Liver (tissue), 10 donors: ENCODE measurements at places on chromosomes 5 and 9. TPM values are rescaled to one million over a fixed set of nuclear protein-coding genes. Genes with fewer than 3 reads are reported as not detected.

DNA sequence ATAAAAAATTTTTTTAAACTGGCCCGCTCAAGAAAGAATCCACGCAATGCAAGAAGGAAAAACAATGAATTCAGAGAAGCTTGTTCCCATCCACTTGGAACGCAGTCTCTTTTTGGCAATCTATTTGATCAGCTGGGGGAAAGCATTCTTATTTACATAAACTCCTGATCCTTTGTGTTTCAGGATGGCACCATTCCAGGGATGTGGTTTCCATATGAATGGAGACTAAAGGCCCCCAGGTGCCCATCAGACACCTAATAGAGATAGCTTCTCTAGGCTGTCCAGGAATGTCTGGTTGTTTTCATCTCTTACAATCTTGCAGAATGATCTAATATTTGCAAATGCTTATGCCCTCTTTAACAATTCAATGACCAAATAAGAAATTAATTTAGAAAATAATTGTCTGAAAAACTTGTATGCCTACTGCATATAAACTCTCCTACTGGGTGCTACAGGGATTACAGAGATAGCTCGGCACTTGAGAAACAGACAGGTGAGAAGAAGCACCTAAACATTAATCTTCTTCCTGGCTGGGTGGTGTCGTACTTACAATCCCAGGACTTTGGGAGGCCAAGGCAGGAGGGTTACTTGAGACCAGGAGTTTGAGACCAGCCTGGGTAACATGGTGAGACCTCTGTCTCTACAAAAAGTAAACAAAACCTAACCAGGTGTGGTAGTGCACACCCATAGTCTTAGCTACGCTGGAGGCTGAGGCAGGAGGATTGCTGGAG, 3.0 kb upstream of the RASGRF2 start:
- peaks cover 3% of the 10 kb centered on the region for H3K27me3 ChIP-seq
- no peaks in the 10 kb centered on the region for H3K36me3 ChIP-seq
- DNase-seq, result no peak

- H3K27me3 ChIP-seq, result no peaks in the 10 kb centered on the region
- H3K4me3 ChIP-seq, result no peak overlapping the region
- no peaks in the 10 kb centered on the region for H3K4me1 ChIP-seq
- DNase-seq, result no peak
- no peak overlapping the region for H3K27ac ChIP-seq
- H3K36me3 ChIP-seq, result peaks cover 2% of the 10 kb centered on the region
Observed at GRCh38 chr5:132342291-132343180, 27.0 kb upstream of the SLC22A5 start.

GRCh38 chr5:176793736-176794135, 16.6 kb upstream of the UNC5A start:
- no peaks in the 10 kb centered on the region for H3K27me3 ChIP-seq
- no peak overlapping the region for H3K27ac ChIP-seq
- DNase-seq, result no peak
- H3K4me3 ChIP-seq, result no peak overlapping the region
- no peaks in the 10 kb centered on the region for H3K36me3 ChIP-seq

DNA sequence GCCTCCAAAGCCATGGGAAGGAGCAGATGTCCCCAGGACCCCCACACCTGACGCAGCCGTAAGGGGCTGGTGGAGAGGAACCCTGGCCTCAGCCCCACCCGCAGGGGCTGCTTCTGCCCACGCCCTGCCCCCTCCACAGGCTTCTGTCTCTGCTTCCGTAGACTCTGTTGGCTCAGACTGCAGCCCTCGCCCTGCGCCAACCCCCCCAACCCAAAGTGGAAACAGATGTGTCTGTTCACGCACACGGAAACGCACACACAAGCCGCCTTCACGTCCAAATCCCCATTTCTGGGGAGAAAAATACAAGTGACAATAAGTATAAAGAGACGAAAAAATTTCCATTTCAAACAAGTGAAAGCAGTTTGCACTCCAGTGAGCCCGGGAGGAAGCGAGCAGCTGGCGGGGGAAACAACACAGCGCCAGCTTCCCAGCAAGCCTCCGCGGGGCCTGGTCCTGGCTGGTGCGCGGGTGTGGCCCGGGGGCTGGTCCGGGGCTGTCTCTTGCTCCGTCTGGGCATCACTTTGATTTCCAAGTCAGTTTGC, 32.6 kb upstream of the RXRA start:
- H3K4me3 ChIP-seq, result no peak overlapping the region
- H3K27ac ChIP-seq, result no peak overlapping the region
- H3K27me3 ChIP-seq, result no peaks in the 10 kb centered on the region
- no peaks in the 10 kb centered on the region for H3K36me3 ChIP-seq
- peaks cover 7% of the 10 kb centered on the region for H3K4me1 ChIP-seq

DNA sequence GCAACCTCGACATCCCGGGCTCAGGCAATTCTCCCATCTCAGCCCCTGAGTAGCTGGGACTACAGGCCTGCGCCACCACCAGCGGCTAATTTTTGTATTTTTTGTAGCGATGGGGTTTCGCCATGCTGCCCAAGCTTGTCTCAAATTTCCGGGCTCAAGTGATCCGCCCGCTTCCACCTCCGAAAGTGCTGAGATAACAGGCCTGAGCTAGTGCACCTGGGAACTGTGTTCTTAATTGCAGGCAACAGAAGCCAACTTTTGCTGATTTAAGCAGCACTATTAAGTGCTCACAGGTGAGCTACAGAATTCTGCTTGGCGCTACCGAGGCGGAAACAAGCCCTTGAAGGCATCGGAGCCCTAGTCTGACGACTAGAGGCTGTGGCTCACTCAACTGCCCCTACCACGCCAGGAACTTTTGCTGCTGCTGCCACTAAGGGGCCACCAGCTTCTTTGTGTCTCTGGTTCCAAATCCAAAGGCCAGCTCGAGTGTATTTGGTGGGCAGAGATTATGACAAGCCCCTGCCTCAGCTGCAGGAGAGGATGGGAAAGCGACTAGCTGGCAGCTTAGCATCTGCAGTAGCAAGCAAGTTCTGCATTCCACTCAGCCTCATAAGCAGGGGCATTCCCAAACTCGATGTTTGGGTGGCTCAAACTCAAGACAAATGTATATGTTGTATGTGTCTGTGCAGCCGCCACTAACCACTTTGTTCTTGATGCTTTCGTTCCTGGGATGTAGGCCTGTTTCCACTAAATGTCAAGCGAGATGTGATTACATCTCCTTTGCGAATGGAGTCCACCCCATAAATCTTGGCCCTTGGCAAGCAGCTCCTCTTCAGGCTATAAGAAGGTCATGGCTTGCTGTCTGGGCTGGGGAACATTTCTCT, 10.6 kb upstream of the HMCN2 start:
- H3K4me1 ChIP-seq, result peaks cover 6% of the 10 kb centered on the region
- H3K4me3 ChIP-seq, result no peak overlapping the region
- DNase-seq, result no peak
- no peaks in the 10 kb centered on the region for H3K36me3 ChIP-seq
- no peaks in the 10 kb centered on the region for H3K27me3 ChIP-seq

- H3K4me1 ChIP-seq, result no peaks in the 10 kb centered on the region
- H3K36me3 ChIP-seq, result no peaks in the 10 kb centered on the region
- no peaks in the 10 kb centered on the region for H3K27me3 ChIP-seq
- no peak overlapping the region for H3K4me3 ChIP-seq
- no peak overlapping the region for H3K27ac ChIP-seq
Observed at GRCh38 chr5:107294211-107294550, 376.6 kb downstream of the EFNA5 start.

GRCh38 chr5:43981556-43981955, 378.6 kb downstream of the NNT start:
- H3K4me3 ChIP-seq, result no peak overlapping the region
- H3K27ac ChIP-seq, result no peak overlapping the region
- DNase-seq, result no peak
- H3K36me3 ChIP-seq, result no peaks in the 10 kb centered on the region

DNA sequence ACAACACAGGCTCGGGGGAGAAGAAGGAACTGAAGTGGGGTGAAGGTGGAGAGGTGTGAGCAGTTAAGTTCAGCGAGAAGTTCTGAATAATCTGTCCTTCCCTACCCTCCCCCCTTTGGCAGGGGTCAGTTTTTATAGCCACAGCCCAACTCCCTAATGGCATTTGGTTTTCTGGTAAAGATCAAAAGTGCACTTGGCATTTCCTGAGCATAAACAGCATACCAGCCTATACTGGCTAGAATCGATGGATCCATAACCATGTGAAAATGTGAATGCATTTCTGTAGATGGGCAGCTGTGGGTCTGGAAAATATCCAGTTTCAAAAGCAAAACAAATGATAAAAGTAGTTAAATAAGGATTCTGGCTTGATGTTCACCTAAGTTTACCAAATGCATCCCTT, 410.9 kb downstream of the PLK2 start:
- no peaks in the 10 kb centered on the region for H3K27me3 ChIP-seq
- no peaks in the 10 kb centered on the region for H3K36me3 ChIP-seq
- H3K27ac ChIP-seq, result no peak overlapping the region
- DNase-seq, result no peak
- no peak overlapping the region for H3K4me3 ChIP-seq

DNA sequence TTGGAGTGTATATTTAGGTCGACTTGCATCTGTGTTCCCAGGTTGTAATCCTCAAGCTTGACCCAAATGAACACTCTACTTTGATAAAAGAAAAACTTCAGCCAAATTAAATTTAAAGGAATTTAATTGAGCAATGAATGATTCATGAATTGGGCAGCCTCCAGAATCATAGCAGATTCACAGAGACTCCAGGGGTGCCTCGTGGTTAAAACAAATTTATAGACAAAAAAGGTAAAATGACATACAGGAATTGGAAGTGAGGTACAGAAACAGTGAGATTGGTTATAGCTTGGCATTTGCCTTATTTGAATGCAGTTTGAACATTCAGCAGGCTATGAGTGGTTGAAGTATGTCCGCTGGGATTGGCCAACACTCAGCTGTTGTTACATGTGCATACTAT, 21.6 kb upstream of the SPATA31D4 start:
- no peak for DNase-seq
- no peak overlapping the region for H3K4me3 ChIP-seq
- no peaks in the 10 kb centered on the region for H3K36me3 ChIP-seq

- no peaks in the 10 kb centered on the region for H3K4me1 ChIP-seq
- H3K27ac ChIP-seq, result no peak overlapping the region
- no peaks in the 10 kb centered on the region for H3K36me3 ChIP-seq
- DNase-seq, result no peak
Observed at GRCh38 chr9:137598943-137599342, 6.5 kb upstream of the ARRDC1 start.

The CDH6 gene
- total RNA-seq, result 3.7 TPM

The GPR150 gene
- total RNA-seq, result not detected

The MEF2C gene
- total RNA-seq, result 15.9 TPM

The AHRR gene
- 0.33 TPM for total RNA-seq

The AQP3 gene
- total RNA-seq, result 60.5 TPM
